ENCODE measurements at places on chromosomes 2 and 18.

GRCh38 chr2:216789081-216789480 is 70.8 kb downstream of the TNP1 start:
- no peak for DNase-seq

DNA sequence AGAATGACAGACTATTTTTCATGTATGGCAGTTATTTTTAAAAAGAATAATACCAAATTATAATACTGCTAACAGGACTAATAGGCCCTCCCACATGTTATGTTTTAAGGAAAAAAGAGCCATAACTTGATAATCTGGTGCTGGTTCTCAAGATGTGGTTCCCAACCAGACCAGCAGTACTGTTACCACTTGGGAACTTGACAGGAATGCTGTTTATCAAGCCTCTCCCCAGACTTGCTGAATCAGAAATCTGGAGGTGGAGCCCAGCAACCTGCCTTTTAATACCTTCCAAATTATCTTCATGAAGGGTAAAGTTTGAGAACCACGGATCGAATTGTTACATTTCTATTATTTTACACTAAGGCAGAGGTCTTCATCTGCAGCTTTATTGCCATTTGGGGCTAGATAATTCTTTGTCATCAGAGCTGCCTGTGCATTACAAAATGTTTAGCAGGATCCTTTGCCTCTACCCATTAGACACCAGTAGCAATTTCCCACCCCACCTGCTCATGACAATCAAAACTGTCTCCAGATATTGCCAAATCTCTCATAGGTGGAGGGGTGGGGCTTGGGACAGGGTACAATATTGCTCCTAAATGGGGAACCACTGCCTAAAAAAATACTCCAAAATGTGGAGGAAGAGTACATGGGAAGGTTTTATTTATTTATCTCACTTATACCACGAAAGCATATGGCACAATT is 629.6 kb downstream of the ARHGAP15 start:
- DNase-seq = no peak

DNA sequence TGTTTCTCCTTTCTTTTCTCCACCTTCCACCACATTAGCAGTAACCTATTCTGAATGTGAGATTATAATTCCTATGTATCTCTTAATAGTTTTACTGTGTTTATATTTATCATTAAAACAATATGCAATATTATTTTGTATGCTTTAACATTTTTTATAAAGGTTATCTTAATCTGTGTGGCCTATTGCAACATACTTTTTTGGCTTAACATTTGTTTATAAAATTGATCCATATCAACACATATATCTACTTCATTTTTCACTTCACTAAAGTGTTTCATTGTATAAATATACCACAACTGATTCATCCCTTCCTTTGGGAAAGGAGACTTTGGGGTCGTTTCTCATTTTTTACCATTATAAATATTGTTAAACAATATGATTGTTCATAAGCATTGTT is 48.6 kb downstream of the ATP9B start:
- DNase-seq = no peak

- DNase-seq = no peak
Measured at GRCh38 chr2:28951910-28952835, 28.9 kb upstream of the TOGARAM2 start.

DNA sequence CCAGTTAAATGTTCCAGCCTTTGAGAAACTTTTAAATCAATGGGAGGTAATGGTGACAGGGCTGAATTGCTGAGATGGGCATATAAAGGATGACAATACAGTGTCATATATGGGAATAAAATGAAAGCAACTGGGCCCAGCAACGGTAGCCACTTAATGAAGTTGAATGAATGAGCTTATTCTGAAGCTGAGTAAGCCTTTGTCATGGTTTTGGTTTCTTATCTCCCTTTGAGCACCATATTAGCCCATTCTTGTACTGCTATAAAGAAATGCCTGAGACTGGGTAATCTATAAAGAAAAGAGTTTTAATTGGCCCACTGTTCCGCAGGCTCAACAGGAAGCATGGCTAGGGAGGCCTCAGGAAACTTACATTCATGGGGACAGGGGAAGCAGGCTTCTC is 3.5 kb upstream of the THUMPD2 start:
- no peak for DNase-seq

GRCh38 chr18:28494151-28494550 is 317.2 kb upstream of the CDH2 start:
- DNase-seq = no peak

DNA sequence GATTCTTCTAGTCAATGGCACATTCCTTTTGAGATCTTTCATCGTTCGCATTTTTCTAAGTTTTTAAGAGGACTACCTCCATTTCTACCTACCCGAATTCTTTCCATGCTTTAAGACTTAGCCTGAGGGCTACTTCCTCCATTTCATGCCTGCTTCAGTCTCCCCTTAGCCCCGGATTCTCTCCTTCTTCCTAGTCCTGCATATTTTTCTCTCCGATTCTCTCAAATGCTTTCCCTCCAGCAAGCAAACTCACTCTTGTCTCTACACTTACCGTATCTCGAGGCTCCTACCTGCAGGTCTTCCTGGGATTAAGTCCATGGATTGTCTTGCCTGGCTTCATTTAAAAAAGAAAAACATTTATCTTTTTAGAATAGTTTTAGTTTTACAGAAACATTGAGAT is 354.4 kb downstream of the MYCN start:
- no peak for DNase-seq

- no peak for DNase-seq
Measured at GRCh38 chr2:129766374-129766993, 213.0 kb upstream of the RAB6C start.

GRCh38 chr2:161045726-161046125 is 114.5 kb upstream of the TANK start:
- no peak for DNase-seq

- no peak for DNase-seq
Measured at GRCh38 chr2:21223618-21224017, 99.8 kb downstream of the TDRD15 start.

- no peak for DNase-seq
Measured at GRCh38 chr2:236403125-236403524, 138.9 kb upstream of the ASB18 start.

- no peak for DNase-seq
Measured at GRCh38 chr2:235579128-235579527, 85.3 kb downstream of the AGAP1 start.

GRCh38 chr2:232476045-232476444 is 11.6 kb downstream of the ECEL1 start:
- DNase-seq = no peak

DNA sequence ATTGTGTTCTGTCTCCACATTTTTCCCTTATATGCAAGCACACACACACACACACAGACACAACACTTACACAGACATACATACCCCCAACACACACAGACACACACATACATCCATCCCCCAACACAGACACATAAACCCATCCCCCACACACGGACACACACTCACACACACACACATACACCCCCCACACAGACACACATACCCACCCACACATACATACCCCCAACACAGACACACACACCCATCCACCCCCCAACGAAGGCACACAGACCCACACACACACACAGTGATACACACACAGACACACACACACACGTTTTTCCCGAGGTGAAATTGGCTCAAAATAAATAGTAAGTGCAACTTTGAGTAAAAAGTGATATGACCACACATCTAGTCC is 41.6 kb upstream of the CUL3 start:
- DNase-seq = no peak

- no peak for DNase-seq
Measured at GRCh38 chr2:71402427-71402826, 50.9 kb upstream of the DYSF start.
